ENCODE measurements at places on chromosomes 1 and 21.

DNA sequence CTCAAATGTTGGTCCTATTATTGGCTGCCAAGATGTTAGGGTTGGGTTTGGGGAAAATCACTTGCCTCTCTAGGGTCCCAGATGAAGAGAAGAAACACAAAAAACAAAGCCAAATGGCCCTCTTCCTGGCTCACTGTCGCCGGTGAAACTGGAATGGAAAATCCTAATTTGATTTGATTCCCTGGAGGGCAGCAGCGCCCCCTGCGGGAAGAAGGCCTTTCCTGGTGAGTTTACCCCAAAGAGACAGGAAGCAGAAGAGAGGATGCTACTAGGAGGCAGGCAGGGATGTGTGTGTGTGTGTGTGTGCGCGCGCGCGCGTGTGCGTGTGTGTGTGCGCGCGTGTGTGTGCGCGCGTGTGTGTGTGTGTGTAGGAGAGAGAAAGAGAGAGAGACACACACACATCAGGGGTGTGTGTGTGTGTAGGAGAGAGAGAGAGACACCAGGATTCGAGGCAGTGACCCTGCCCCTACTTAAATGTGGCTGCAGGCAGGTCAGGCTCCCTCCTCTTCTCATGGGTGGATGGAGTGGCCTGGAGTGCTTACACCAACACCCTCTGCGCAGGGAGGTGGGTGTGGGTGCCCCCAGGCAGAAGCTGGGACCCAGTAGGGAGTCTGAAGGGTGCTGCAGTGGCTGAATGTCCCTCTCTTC lies 3.1 kb upstream of the SELENON start:
- peak; percentile 71 for DNase-seq

DNA sequence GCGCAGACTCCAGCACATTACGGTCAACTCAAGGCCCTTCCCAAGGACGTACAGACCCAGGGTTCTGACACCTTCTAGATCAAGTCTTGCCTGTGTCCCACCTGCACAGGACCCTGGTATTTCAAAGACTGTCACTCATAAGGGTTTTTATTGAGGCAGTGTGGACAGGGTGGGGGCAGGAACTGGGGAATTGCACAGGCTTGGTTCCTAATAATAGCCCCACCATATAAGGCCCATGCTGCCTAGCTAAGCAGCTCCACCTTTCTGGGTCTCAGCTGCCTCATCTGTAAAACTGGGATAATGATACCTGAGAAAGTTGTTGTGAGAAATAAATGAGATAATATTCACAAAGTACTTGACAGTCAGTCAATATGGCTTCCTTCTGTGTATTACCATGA lies 55.3 kb upstream of the PUM1 start:
- no peak for DNase-seq

DNA sequence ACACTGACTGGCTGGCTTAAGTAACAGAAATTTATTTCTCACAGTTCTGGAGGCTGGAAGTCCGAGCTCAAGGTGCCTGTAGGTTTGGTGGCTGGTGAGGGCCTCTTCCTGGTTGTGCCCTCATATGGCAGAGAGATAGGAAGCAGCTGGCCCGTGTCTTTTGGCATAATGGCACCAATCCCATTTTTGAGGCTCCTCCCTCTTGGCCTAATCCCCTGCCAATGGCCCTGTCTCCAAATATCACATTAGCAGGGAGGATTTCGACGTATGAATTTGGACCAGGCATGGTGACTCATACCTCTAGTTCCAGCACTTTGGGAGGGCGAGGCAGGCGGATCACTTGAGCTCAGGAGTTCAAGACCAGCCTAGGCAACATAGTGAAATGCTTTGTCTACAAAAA lies 37.4 kb downstream of the AGPAT3 start:
- no peak for DNase-seq

DNA sequence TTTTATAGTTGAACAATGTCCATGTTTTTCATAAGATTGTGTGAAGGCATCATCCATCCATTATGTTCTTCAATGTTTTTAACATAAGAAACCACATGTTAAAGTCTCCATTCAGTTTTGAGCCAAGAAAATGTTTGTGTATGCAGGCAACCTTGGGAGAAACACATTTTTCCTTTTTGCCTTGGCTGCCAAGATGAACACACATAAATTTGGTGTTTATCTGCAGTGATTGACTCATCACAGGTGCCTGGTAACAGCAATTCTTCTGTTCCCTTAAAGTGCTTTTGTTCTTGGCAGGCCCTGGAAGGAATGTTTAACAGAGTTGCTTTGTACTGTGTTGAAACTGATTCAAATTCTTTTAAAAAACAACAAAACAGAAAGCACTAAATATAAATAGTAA lies 709.9 kb upstream of the ADGRL4 start:
- DNase-seq, result no peak

- no peak for DNase-seq
These were observed 17.4 kb downstream of the BMP8A start for GRCh38 chr1:39508857-39509305.

- DNase-seq, result no peak
These were observed 391.0 kb downstream of the OMA1 start for GRCh38 chr1:58155418-58156123.

DNA sequence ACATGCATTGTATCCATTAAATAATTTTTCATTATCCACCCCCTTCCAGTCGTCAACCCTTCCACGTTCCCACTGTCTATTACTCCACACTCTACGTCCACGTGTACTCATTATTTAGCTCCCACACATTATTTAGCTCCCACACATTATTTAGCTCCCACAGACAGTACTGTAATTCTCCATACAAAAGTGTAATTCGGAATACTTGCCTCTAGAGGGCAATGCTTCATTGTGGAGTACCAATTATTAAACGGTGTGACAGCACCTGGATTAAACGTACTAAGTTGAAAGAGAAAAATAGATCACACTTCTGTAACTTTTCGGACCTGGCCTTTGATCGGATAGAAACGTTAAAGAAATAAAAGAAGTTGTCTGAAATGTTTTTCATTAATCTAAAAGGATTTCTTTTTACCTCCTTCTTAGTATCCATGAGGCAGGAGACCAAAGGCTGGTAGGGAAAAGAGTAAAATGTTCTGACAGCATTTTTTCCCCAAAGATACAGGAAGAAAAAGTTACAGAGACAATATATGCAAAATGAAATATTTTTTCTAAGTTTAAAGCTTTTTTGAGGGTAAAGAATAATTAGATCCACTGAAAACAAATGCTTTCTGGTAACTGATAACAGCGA lies 99.2 kb downstream of the LHX8 start:
- no peak for DNase-seq

DNA sequence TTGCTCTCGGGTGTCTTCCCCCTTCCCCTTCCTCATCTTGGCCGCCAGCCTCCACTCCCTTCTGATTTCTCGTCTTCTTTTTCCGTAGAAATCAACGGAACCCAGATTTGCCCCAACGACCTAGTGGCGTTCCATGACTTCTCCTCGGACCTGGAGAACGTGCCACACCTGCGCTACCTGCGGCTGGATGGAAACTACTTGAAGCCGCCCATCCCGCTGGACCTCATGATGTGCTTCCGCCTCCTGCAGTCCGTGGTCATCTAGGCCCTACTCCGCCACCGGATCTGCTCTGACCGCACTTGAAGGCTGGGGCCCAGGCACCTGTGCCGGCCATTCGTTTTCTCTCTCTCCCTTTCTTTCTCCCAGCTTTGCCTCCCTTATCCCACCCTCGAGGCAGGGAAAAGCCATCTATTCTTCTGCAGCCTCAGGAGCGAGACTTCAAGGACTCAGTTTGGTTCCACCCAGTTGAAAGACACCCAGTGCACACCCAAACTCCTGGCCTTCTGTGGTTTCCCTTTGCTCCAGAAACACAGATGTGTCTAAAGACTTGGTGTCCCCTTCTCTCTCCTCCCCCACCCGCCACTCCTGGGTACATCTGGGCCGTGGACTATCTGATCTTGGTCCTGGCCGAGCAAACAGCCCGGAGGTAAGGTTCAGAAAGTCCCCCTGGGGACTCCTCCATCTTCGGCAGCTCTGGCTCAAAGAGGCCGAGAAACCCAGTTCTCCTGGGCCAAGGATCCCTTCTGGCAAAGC lies 7.2 kb upstream of the OPTC start:
- no peak for DNase-seq

- no peak for DNase-seq
These were observed 223.0 kb downstream of the PLA2G4A start for GRCh38 chr1:187051618-187052232.

- no peak for DNase-seq
These were observed 19.3 kb downstream of the TMCO4 start for GRCh38 chr1:19780267-19780877.

GRCh38 chr1:219441884-219442283 lies 171.0 kb downstream of the ZC3H11B start:
- DNase-seq, result no peak

- no peak for DNase-seq
These were observed 51.7 kb downstream of the SH3GLB1 start for GRCh38 chr1:86756062-86756406.
